ENCODE measurements at places on chromosomes 4 and X.

- DNase-seq = no peak
Measured at GRCh38 chr4:73676861-73677323, 56.7 kb upstream of the RASSF6 start.

DNA sequence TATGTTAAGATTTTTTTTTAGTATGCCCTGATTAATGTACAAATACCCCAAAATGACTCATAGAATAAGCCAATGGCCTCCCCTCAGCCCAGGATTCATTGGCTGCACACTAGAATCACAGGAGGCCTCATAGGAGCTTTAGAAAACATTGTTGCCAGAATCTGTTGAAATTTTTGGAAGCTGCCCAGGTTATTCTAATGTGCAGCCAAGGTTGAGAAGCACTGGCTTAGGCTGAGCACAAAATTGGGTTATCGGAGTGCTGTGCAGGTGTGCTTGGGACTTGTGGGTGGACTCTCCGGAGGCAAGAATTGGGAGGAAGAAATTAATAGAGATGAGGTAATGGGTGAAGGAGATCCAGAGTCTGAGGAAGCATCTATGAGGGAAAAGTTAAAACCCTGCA, 41.3 kb upstream of the VCX start:
- DNase-seq = no peak

DNA sequence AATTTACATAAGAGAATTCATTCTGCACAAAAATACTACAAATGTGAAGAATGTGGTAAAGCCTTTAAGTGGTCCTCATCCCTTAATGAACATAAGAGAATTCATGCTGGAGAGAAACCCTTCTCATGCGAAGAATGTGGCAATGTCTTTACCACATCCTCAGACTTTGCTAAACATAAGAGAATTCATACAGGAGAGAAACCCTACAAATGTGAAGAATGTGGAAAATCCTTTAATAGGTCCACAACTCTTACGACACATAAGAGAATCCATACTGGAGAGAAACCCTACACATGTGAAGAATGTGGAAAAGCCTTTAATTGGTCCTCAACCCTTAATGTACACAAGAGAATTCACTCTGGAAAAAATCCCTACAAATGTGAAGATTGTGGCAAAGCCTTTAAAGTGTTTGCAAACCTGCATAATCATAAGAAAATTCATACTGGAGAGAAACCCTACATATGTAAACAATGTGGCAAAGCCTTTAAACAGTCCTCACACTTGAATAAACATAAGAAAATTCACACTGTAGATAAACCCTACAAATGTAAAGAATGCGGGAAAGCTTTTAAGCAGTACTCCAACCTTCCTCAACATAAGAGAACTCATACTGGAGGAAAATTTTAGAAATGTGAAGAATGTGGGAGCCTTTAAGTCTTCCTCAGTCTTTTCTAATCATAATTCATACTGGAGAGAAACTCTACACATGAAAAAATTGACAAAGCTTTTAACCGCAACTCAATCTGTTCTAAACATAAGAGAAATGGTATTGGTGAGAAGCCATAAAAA, 37.4 kb downstream of the ZNF718 start:
- no peak for DNase-seq

DNA sequence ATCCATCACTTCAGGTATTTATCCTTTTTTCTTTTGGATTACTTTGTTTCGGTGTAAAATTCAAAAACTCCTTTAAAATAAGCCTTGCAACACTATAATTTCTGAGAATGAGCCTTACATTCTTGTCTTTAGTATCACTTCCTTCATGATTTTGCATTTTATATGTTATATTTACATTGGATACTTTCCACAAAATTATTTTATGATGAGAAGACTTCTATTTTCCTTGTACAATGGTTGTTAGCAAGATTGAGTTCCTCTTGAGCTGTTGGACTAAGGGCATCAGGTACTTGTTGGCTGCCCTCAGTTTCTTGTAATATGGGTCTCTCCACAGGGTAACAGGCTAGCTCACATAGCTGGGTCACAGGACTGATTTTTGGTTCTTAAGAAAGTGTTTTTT, 22.7 kb upstream of the HPGDS start:
- DNase-seq = no peak

GRCh38 chr4:32855622-32856021, 2135.5 kb downstream of the PCDH7 start:
- no peak for DNase-seq

GRCh38 chr4:62407534-62407933, 1207.4 kb downstream of the ADGRL3 start:
- no peak for DNase-seq

DNA sequence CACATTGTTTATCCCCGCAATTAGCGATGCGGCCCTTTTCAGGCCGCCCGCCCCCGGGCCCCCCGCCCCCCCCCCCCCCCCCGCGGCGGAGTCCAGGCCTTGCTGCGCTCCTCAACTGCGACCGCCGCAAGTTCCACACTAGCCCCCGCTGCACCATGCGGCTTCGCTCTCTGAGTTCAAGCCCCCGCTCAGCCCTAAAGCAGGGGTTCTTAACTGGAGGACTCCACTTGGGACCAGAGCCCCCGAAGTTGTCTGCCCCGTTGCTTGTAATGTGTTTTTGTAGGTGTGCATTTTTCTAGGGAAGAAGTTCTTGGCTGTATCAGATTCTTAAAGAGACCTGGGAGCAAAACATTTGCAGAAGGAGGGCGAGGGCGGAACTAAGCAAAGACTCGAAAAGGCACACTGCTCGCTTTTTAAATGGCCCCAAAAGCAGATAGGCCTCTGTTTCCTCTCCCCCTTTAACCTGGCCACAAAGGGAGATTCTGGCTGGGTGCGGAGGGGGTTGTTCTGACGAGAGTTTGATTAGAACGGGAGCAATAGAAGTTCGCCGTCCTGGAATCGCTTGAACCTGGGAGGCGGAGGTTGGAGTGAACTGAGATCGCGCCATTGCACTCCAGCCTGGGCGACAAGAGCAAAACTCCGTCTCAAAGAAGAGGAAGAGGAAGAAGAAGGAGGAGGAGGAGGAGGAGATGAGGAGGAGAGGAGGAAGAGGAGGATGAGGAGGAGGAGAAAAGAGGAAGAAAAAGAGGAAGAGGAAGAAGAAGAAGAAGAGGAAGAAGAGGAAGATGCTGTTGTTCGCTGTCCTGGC, 2.3 kb upstream of the MSX1 start:
- no peak for DNase-seq

DNA sequence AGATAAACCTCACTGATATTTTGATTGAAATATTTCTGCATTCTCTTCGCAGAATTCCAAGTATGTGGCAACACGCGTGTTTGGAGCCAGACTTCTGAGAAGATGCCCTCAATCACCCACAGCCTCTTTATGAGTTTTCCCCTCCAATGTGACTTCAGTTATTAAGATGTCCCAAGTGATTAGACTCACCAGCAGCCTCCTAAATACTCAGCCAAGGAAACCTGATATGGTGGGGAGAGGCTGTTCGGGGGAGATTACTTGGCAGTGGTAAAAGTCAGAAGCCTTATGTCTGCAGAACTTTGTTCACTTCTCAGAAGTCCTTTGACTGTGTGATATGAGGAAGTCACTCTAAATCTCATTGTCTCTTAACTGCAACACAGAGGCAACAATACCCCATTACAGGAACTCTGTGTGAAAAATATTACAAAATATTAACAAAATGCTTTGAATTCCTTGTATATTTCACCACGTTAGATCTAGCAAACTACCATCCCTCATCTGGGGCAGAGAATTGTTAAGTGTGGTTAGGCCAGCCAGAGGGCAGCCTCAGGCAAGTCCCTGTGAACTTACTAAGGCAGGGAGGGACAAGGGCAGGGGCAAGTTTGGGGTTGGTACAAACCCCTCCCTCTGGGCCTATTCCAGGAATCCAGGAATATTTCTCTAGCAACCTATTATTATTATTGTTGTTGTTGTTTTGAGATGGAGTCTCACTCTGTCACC, 151.4 kb upstream of the USP9X start:
- DNase-seq = peak; percentile 56

DNA sequence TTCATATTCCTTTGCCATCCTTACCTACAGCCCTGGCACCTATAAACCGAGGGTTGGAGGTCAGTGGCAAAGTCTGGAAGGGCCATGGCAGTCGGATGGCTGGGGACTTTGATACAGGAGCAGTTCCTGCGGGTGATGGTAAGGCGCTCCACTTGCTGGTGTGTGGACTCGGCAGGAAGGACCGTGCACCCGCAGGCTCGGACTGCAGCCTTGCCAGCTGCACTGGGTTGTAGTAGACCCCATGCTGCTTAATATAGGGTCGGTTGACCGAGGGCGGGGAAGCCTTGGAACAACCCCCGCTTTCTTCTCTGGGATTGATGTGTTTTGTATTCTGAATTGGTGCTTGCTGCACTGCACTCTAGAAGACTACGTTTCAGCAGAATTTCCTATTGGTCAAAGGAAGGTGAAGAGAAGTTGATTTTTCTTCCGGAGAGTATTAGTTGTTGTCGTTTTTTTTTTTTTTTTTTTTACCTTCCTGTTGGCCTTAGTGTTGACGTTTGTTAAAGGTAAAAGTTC, 638 bp downstream of the BLTP1 start:
- DNase-seq = no peak

DNA sequence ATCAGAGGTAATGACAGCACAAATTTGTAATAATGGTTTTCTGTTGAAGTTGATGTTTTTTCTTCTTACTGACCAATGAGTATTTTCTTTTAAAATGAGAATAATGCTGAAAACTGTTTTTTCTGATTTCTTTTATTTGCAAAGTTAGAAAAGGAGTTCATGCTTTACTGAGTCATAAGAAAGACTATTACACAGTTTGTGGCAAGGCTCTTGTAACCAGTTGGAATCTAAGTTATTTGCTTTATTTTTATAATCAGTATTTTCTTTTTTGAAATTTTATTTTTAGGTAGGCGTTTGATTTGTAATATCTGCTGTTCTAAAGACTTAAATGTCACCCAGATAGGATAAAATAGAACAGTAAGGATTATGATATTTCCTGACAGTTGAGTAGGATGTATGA, 25.5 kb downstream of the ANAPC4 start:
- DNase-seq = no peak

GRCh38 chrX:110180928-110181310, 137.0 kb downstream of the AMMECR1 start:
- DNase-seq = no peak

- no peak for DNase-seq
Measured at GRCh38 chrX:6678313-6678712, 143.4 kb upstream of the VCX3A start.

DNA sequence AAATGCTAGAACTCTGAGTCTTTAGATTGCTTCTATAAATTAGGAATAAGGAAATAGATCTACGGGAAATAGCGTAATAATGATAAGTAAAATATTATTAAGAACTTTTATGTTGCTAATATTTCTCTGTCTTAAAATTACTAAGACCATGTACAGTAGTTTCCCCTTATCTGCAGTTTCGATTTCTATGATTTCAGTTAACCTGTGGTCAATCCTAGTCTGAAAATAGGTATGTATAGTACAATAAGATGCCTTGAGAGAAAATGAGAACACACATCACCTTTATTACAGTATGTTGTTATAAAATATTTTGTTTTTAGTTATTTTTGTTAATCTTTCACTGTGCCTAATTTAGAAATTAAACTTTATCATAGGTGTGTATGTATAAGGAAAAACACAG, 92.6 kb downstream of the CCSER1 start:
- DNase-seq = no peak

GRCh38 chr4:17760626-17761025, 20.8 kb downstream of the FAM184B start:
- DNase-seq = no peak

DNA sequence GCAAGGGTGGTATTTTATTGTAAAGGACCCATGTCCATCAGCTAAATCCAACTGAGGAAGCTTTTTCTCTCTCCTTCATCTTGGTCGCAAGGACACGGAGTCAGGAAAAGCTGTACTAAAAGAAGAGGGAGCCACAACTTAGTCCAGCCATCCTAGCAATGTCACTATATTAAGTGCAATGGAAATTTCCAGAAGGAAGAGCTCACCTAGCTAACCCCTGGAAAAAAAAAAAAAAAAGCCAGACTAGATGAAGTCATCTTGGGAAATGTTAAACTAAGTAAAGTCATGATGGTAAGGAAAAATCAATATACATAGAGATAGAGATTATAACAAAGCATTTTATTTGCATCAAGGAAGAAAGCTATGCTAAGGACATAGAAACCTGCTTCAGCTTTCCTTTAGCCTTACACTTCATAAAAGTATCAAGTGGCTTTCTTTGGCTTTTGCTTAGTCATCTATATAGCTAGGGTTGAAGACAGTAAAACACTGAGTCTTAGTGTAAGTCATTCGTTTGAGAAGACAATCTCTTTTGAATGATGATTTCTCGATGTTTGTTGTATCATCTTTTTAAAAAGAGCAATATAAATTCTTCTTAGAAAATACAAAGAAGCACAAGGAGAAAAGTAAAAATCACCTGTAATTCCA, 18.6 kb upstream of the CA5B start:
- DNase-seq = no peak
